ENCODE measurements at places on chromosomes 7 and 10. TPM values are rescaled to one million over a fixed set of nuclear protein-coding genes. Genes with fewer than 3 reads are reported as not detected.

The ASAH2B gene
- 4.1 TPM for total RNA-seq

DNA sequence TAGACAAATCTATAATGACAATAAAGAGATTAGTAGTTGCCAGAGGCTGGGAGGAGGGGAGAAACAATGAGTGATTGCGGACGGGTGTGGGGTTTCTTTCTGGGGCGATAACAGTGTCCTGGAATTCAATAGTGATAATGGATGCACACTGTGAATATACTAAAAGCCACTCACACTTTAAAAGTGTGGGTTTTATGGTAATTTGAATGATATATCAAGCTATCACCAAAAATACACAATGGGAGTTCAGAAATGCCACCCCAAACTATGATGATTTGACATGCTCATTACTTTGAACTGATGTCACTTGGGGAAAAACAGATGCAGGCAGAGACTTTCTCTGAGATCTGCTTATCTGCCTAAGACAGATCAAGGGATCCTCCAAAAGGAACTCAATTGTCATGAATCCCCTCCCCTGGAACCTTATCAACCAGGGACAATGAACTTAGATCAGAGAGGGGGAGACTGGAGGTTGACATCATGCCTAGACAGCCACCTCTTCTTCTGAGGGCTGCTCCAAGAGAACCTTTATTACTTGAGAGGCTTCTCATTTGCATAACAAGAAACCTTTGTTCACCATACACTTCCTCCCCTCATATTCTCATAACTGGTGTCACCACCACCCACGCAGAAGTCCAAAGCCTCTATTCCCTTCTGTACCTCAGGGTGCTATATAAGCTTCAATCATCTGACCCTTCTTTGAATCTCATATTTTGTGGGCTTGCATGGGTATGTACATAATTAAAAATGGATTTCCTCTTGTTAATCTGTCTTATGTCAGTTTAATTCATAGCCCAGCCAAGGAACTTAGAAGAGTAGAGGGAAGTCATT is 14.8 kb upstream of the ZC3HAV1 start:
- DNase-seq: no peak

DNA sequence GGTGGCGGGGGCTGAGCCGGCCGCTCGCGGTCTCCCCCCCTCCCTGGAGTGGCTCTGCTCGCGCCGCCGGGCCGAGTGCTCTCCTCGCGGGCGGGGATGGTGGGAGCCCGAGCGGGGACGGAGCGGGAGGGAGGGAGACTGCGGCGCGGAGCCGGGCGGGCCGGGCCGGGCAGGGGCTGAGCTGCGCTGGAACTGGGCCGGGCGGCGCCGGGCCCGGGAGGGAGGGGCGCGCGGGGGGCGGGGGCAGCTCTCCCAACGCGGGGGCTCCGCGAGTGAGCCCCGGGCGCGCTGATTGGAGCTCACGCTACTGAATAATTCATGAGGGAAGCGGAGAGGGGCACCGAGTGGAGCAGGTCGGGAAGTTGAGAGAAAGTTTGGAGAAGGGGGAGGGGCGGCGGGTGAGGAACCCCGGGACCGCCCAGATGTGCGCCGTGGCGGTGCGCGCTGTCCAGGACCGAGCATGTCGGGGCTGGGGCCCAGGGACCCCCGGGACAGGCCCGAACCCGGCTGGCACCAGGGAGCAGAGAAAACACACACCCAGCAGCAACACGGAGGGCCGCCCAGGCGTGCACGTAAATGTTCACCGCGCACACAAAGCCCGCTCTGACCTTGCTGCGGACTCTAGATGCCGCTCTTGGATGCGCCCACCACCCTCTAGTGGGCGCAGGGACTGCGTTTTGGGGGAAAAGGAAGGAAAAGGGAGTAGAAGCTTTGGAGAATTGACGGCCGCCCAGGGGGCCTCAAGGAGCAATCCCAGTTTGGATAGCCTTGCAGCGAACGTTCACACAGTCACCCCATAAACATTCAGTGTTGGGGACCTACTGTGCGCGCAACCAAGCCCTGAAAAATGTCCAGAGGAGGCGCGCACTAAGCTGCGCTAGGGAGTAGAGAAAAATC is at the start of gene EPHB4:
EPHB4 (minus strand) TSS at position 194 of the 897 bp plus-strand sequence. CDS start 493 bp downstream, outside the sequence.
- peak; percentile 63 for DNase-seq

- peak; percentile 80 for DNase-seq
These were observed 33.0 kb downstream of the MINDY4 start for GRCh38 chr7:30804078-30804661.

DNA sequence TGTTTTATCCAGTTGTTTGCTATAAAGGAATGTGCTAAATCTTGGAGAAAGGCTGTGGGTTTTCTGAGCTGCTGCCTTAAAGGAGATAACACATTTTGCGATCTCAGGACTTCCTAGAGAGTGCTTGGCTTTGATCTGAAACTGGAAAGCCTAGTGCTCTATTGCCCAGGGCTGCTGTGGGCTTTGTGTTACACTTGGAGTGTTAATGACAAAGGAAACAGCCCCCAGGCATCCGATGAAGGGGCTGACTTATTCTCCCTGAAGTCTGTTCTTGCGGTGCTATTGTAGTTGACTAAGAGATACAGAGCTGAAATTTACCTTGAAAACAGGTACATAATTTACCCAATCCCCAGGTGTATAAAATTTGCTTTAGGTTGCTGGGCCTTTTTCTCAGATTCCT is 74.5 kb downstream of the SND1 start:
- DNase-seq: no peak

DNA sequence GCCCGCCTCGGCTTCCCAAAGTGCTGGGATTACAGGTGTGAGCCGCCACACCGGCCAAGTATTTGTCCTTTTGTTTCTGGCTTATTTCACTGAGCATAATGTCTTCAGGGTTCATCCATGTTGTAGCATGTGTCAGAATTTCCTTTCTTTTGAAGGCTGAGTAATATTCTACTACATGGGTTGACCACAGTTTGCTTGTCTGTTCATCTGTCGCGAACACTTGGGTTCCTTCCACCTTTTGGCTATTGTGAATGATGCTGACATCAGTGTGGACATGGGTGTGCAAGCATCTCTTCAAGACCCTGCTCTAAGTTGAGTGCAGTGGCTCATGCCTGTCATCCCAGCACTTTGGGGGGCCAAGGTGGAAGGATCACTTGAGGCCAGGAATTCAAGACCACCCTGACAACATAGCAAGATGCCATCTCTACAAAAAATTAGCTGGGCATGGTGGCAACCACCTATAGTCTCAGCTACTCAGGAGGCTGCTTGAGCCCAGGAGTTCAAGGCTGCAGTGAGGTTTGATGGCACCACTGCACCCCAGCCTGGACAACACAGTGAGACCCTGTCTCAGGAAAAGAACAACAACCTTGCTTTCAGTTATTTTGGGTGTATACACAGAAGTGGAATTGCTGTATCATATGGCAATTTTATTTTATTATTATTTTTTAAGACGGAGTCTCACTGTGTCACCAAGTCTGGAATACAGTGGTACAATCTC is 17.0 kb downstream of the CHST12 start:
- no peak for DNase-seq

- DNase-seq: no peak
These were observed 101.5 kb downstream of the GRM3 start for GRCh38 chr7:86745013-86745745.

DNA sequence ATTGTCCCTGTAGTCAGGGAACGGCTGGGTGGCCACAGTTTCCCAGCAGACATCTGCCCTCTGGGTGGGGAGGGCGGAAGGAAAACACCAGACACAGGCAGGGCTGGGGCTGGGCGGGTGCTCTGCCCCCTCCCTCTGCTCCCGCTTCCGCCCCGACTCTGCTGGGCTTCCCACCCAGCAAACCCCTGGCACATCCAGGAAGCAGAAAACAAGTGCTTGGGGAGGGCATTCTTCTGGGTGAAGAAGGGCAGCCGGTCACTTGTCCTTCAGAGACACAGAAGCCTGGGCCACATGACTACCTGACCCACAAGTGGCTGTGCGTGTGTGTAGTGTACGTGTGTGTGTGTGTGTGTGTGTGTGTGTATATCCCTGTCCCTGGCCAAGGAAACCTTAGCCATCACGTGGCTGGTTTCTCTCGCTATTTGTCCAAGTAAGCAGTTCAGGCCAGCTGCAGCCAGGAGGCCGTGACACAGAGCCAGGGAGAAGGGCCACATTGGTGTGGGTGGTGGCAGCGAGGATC is 77.9 kb downstream of the ZMIZ1 start:
- DNase-seq: no peak

DNA sequence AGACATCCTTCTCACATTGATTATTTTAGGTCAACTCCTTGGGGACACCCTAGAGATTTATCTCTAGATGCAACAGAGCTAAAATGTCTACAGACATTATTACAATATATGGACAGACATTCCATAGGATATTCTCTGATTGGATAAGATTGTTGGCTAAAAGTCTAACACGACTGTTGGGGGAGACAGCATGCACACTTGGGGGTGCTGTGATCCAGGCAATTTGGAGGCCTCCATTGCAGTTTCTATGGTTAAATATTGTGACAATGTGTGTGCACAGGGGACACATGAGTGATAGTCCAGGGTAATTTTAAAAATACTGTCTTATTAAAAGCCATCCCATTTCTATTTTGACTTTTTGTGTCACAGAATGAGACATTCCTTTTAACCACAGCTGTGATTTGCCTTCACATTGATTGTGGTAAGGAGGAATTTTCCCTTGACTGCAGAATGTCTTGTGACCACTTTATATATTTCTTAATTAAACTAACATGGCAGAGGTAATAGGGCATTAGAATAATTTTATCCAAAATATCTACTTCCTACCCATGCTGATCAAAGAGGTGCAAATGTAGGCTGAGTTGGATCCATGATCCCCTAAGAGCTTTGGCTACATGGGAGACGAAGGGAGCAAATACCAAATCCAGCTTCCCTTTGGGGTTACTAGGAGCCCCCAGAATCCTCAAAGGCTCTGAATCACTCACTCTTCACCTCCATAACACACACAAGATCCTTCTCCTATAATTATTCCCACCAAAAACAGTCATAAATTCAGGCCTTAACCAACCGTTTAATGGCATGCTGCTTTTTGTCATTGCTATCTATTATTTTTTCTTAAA is 7.3 kb downstream of the TFPI2 start:
- DNase-seq: no peak

The GPR15LG gene
- not detected for total RNA-seq

DNA sequence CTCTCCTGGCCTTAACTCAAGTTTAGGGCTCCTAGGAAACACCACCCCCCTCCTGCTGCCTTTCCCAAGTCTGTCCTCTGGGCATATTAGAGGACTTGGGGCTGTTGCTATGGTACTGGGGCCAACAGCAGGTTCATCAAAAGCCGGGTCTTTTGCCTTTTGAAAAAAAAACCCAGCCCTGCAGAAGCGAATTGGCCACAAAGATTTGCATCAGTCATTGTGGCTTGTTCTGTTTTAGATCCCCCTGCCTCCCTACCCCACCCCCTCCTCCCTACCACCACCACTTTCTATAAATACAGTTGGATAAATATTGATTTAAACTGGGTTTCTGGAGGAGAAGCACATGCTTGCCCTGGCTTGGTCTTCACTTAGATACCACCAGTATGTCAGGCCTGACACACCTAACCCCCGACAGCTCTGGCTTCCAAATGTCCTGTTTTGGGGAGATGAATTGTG is 7.0 kb downstream of the MXI1 start:
- no peak for DNase-seq

DNA sequence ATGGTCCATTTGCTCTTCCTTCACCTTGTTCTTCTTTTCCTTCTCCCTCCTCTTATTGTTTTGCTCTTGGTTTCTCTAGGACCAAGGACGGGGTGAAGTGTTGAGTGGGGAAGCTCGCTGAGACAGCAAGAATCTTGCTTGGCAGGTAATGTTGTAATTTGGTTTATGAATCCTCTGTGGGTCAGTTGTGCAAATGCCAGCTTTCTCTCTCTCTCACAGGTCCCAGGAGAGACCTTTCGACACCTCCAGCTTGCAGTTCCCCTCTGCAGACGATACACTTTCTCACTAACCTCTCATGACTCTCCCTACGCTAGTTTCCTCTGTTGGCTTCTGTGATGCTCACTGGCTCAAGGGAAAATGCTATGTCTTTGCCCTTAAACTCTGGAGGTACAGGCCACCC is 77.0 kb downstream of the FRMD4A start:
- no peak for DNase-seq

- DNase-seq: no peak
These were observed 65.1 kb downstream of the CTBP2 start for GRCh38 chr10:125095228-125095627.

DNA sequence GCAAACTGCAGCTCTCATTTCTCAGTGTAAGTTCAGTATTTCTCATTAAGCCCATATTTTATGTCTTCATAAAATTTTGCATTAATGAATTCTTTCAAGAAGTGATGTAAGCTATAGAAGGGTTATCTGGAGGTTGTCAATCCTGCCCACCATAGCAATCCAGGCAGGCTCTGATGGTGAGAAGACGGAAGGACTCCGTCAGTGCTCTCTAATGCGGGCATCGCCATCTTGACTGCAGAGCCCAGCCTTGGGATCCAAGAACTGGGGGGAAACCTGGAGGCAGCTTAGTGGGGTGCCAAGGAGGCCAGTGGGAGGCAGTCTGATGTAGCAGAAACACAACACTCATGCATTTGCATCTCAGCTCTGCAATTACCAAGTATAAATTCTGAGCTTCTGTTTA is 707.4 kb upstream of the NRP1 start:
- DNase-seq: no peak

- DNase-seq: no peak
These were observed 20.4 kb upstream of the INMT start for GRCh38 chr7:30731581-30731980.

GRCh38 chr10:29723726-29724125 is 89.0 kb upstream of the SVIL start:
- DNase-seq: no peak

- DNase-seq: no peak
These were observed 25.1 kb upstream of the GPR37 start for GRCh38 chr7:124790645-124791044.

DNA sequence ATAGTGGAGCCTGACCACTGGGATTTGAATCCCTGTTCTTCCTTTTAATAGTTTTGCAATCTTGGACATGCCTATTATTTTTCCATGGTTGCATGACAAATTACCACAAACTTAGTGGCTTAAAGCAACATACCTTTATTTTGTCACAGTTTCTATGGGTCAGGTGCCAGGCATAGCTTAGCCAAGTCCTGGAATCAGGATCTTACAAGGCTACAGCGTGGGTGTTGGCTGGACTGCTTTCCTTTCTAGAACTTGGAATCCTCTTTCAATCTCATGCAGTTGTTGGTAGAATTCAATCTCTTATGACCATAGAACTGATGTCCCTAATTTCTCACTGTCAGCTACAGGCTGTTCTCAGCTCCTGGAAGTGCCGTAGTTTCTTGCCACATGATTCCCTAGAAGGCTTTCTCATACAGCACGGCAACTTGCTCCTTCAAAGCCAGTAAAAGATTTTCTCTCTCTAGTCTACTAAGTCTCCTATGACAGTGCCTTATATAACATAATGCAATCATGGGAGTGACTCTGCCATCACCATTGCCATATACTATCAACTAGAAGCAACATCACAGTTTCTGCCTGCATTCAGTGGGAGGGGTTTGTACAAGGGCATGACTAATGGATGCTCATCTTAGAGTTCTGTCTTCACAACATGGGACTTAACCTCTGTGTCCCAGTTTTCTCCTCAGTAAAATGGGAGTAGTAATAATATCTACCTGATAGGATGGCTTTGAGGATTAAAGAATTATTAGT is 243.4 kb upstream of the FZD1 start:
- DNase-seq: no peak

- DNase-seq: no peak
These were observed 48.6 kb downstream of the DGKI start for GRCh38 chr7:137798073-137798763.

GRCh38 chr10:125984865-125985495 is 88.6 kb downstream of the FANK1 start:
- DNase-seq: no peak

Measured in foreskin keratinocyte (primary cell).